ENCODE measurements at places on chromosomes 5 and 9.

- DNase-seq, result no peak
Measured at GRCh38 chr5:140868721-140869554, at the start of gene PCDHA11. Gene PCDHA11 (plus strand): TSS chr5:140868957. CDS start chr5:140869104, 147 bp downstream.

DNA sequence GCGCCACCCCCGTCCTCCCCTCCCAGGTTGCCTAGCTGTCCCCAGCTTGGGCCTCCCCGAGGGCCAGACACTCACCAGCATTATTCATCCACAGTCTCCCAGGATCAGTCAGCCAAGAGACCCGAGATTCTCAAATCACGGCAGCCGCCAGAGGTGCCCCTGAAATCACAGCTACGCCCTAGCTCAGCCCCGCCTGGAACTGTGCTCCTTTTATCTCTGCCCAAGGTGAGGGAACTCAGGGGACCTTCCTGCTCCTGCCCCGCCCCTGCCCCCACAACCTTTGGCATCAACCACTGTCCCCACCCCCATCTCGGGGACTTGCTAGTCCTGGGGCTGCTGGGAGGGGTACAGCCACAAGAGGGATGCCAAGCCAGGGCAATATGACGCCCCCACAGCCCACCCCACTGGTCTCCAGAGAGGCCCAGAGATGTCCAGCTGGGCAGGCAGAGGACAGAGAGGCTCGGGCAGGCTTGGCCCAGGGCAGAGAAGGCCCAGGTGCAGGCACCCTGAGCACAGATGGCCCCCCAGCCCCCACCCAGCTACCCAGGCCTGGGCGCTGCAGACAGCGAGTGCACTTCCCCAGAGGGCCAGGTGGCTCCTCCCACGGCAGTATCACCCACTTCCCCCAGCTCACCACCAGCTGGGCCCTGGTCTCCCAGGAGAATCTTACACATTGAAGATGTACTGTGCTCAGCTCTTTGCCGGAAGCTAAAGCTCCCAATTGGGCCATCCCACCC lies at the start of gene FUT7:
Gene FUT7, minus strand, starts transcription at position 185 of the 737 bp plus-strand sequence. Its CDS starts 97 bp downstream, at position 88.
- DNase-seq, result no peak

DNA sequence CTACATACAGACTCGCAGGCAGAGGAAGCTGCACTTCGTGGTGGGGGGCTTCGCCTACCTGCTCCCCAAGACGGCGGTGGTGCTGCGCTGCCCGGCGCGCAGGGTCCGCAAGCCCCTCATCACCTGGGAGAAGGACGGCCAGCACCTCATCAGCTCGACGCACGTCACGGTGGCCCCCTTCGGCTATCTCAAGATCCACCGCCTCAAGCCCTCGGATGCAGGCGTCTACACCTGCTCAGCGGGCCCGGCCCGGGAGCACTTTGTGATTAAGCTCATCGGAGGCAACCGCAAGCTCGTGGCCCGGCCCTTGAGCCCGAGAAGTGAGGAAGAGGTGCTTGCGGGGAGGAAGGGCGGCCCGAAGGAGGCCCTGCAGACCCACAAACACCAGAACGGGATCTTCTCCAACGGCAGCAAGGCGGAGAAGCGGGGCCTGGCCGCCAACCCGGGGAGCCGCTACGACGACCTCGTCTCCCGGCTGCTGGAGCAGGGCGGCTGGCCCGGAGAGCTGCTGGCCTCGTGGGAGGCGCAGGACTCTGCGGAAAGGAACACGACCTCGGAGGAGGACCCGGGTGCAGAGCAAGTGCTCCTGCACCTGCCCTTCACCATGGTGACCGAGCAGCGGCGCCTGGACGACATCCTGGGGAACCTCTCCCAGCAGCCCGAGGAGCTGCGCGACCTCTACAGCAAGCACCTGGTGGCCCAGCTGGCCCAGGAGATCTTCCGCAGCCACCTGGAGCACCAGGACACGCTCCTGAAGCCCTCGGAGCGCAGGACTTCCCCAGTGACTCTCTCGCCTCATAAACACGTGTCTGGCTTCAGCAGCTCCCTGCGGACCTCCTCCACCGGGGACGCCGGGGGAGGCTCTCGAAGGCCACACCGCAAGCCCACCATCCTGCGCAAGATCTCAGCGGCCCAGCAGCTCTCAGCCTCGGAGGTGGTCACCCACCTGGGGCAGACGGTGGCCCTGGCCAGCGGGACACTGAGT lies 255.9 kb downstream of the SAXO1 start:
- no peak for DNase-seq

GRCh38 chr5:97840643-97841042 lies 657.6 kb upstream of the RIOK2 start:
- no peak for DNase-seq

DNA sequence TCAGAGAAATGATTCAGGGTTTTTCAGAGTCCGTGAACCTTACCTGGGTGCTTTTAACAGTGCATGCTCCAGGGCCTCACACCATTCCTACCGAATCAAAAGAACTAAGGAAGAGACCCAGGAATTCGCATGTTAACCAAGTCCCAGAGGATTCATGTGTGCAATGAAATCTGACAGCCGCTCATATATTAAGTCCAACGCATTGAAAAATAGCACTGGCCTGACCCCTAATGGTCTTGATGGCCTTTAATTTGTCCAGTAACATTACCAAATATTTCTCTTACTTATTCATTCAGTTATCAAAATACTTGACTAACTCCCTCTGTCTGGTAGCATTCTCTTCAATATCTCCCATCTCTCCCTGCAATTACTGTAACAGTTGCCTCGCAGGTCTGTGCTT lies 55.0 kb upstream of the MARCHF11 start:
- no peak for DNase-seq

DNA sequence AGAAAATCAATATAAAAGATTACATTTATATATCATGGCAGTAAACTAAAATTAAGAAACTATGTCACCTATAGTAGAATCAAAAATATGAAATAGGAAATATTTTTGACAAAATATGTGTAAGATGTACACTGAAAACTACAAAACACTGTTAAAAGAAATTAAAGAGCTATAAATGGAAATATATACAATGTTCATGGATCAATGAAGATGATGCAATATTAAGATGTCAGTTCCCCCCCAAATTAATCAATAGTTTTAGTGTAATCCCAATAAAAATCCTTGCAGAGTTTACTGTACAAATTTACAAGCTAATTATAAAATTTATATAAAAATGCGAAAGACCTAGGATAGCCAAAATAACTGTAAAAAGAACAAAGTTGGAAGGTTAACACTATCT lies 173.0 kb upstream of the ADRA1B start:
- no peak for DNase-seq

Measured in stimulated activated CD4-positive, alpha-beta T cell treated with anti-CD3 and anti-CD28 coated beads, Interleukin-1b, Interleukin-23, amount 100 ng/mL, for 1 hour (primary cell).